GM19239 (cell line): ENCODE measurements at places on chromosomes 1 and 21.

DNA sequence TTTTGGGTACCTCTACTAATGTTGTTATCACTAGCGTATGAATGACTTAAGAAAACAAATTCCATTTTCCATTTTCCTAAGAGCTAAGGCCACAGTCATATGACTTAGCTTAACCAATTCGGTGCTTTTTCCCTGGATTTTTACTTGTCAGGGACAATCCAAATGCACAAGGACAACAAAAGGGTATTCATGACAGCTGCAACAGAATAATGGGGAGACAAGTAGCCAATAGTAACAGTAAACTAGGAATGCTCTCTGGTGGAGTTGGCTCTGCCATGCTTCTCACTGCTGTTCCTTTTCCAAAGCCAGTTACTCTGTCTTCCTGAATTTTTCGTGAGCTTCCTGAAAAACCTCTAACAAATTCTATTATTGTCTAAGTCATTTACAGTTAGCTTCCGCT lies 52.9 kb downstream of the LRRIQ3 start:
- no peak for DNase-seq

- no peak for DNase-seq
These were observed 235.3 kb upstream of the ESRRG start for GRCh38 chr1:216958569-216958968.

- DNase-seq, result no peak
These were observed 10.2 kb downstream of the AADACL4 start for GRCh38 chr1:12654004-12654567.

DNA sequence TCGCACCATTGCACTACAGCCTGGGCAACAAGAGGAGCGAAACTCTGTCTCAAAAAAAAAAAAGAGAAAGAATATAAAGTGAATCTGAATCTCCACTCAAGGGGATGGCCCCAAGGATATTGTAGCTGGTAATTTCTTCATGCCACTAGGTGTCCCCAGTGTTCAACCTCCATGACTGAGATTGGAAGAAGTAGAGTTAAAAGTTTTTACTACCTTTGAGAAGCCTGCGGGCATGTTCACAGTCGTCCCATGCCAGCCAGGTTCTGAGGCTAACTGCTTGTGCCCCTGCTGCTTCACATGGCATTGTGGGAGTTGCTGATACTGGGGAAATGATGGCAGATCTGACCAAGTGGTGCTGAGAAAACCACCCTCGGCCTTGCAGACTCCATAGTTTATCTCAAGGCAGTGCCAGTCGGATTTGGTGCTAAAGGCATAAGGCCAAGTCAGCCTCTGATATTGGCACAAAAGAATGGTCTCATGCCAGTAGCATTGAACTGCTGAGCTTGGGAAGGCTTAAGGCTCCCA lies 10.8 kb upstream of the SHISA4 start:
- DNase-seq, result no peak

DNA sequence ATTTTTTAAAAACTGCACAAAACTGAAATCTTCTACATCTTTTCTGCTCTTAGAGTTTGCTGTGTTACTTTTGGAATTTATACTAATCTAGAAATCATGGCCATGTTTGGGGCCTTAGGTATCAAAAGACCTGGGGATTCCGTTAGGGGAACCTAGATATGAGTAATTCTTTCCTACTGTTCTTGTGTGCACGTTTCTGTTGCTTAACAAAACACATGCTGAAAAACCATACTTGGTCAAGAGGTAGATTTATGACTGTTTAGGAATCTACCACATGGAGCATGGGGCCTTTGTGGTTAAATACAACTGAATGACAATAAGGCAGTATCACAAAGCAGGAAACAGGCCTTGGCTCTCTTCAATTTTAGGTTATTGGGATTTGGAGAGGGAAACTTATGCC lies 291.9 kb upstream of the USP25 start:
- no peak for DNase-seq

DNA sequence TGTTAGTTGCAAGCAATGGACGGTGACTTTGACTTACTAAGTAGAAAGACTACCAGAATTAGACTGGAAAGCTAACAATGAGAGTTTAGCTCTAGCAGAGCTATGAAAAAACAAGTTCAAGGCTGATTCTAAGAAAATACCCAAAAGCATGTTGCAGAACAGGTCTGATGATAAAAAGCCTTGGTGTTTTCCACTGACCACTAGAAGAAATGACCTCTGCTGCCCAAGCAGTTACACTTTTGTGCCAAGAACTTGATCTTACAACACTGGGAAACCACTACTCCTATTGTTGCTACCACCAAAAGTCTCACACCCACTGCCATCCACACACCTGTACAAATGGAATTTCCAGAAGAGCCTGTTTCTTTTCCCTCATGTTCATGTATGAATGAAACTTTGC lies 21.4 kb upstream of the NEK7 start:
- DNase-seq, result no peak

DNA sequence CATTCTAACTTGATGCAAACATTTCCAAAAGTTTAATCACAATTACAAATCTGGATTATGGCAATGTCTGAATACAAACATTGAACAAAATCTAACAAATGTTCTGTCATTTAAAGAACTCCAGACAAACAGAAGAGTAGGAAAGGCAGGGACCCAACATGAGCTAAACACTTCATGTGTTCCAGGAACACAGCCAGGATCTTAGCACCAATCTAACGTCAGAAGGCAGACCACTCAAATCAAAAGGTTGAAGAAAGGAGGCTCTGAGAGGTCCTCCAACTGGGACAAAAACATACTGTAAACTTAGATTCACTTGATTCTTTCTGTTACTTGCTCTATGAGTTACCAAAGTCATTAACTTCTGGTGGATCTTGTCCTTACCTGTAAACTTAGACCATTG lies 374.0 kb downstream of the NEGR1 start:
- DNase-seq, result no peak

- no peak for DNase-seq
These were observed 281.5 kb downstream of the NEGR1 start for GRCh38 chr1:72000809-72001208.

GRCh38 chr1:60436186-60436585 lies 362.6 kb upstream of the C1orf87 start:
- DNase-seq, result no peak

GRCh38 chr1:205448540-205449253 lies 7.1 kb downstream of the BLACAT1 start:
- DNase-seq, result no peak

DNA sequence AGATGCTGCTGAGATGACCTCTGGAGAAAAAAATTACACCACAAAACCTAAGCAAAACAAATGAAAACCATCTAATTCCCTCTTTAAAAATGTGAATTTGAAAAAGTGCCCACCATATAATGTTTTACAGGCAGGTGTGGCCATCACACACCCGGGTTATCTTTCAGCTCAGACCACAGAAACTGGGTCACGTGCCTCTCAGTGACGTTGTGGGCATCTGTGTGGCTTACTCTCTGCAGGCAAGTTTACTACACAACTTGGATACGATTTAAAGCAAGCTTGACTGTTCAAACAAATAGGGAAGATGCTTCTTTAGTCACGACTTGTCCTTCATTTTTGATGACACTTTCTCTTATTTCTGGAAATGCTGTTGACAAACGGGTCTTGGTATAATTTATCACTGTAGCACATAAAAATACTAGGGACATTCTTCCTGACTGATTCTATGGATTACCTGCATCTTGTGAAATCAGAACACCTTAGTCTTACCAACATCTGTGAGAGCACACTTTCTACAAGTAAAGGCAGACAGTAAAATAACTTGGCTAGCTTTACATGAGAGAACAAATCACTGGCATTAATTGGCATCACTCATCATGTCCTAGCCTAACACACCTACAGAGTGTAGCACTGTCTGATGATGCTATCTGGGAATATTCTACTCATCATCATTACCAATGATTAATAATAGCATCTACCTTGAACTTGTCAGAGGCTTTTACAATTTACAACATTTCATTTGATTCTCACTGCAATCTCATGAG lies 89.3 kb upstream of the EDEM3 start:
- DNase-seq, result peak; percentile 41

- no peak for DNase-seq
These were observed 29.6 kb upstream of the SFPQ start for GRCh38 chr1:35222322-35223083.

GRCh38 chr1:70504821-70505193 lies 93.7 kb downstream of the CTH start:
- DNase-seq, result no peak

DNA sequence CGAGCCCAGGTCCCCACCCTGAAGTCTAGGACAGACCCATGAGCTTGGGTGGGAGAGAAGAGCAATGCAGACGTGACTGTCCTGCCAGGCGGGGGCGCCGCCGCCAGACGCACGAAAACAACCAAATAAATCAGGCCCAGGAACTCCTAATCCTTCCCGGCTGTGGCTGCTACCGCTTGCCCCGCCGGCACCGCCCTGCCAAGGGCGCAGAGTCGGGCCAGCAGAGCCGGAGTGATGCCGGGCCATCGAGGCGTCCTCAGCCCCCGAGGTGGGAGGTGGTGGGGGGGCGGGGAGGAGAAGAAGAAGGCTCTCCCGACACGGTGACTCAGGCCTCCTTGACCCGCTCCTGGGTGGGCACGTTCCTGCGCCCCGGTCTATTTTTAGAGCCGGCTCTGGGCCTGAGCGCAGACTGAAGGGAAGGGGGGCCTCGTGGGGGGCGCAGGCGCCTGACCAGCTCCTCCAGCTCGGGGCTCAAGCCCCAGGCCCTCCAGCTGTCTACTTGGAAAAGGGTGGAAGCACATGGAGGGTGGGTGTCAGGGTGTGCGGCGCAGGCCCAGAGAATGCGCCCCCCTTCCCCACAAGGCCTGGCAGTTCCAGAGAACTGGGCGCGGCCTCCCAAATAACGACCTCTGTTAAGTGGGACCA lies 10.7 kb upstream of the COL16A1 start:
- no peak for DNase-seq

DNA sequence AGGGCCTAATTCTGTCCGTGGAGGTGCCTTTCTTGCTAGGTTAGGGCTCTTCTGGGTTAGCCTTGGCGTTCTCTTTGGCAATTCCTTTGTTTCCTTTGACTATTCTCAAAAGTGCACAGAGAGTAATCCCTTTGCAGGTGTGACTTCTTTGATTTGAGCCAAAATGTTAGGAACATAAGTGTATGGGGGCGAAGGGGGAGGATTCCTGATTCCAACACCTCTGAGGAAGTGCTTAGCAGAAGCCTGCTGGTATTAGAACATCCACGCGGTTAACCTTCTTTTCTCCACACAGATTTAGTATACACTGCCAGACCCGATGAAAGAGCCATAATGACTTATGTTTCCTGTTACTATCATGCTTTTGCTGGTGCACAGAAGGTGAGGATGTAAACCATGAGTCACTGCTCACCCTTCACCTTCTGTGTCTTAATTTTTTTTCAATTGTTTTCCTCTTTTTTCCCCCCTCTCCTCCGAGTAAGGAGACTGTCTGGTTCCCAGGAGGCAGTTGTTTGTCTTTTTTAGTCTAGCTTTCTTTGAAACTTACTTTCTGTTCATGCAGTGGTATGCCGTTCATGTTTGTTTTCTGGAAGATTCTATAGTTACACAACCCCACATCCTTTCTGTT lies 48.0 kb downstream of the ACTN2 start:
- DNase-seq, result no peak

- DNase-seq, result no peak
These were observed 54.2 kb downstream of the HSPG2 start for GRCh38 chr1:21882721-21883415.

- DNase-seq, result no peak
These were observed 84.5 kb upstream of the SAMSN1 start for GRCh38 chr21:14630556-14631069.

GRCh38 chr1:178498896-178499675 lies 2.3 kb upstream of the CLEC20A start:
- DNase-seq, result no peak

DNA sequence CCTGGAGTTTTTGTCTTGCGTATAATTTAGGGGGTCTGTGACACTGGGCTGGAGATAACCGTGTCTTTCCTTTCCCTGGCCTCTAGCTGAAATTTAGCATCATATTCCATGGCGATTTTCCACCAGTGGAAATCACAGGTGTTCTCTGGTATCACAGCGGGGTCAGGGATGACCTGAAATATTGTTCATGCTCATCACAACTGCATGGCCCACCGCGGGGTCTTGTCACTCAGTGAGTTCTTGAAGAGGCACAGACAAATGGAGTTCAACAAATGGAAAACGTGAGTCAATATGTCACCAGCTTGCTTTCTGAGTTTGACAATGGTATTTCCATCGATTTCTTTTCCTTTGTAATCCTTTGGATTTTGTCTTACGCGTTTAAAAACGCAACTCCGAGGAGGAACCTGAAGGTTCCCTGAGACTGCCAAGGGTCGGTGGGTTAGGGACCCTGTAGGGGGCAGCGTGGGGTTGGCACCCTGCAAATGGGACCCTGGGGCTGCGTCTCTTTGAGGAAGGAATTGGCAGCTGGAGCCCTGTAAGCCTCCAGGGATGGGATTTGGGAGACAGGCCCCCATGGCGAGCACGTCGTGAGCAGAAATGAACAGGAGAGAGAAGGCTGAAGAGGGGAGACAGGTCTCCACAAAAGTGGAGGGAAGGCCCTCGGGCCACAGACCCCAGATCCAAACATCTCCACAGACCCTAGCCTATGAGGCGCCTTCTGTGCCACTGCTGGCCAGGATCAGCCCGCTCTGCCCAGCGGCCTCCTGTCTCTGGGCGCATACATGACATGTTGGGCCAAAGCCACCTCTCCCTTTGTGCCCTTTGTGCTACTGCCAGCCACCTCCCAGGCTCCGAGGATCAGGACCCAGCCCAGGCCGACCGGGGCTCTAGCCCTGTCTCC lies 32.1 kb upstream of the RUNX3 start:
- DNase-seq, result no peak

GRCh38 chr21:46199436-46200373 lies 15.4 kb upstream of the SPATC1L start:
- no peak for DNase-seq

GRCh38 chr1:75725861-75726361 lies 1.4 kb downstream of the ACADM start:
- no peak for DNase-seq

DNA sequence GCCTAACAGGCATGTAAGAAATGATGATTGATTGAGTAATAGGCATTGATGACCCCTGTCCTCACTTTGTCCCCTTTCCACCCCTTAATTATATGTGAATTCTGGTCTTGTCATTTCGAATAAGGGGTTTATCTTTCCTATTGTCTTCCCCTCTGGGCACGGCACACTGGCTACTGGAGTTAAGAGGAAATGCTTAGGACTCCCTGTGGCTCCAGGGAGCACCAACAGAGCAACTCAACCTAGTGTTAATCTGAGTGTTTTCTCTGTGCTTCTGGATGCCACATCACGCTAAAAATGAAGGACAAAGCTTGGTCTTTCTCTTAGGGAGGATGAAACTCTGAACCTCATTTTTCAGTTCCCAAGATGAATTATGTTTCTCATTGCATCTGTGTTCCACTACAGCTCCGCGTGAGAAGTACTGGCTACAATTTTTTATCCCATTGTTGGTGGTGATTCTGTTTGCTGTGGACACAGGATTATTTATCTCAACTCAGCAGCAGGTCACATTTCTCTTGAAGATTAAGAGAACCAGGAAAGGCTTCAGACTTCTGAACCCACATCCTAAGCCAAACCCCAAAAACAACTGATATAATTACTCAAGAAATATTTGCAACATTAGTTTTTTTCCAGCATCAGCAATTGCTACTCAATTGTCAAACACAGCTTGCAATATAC lies 5.3 kb downstream of the FCER1A start:
- DNase-seq, result no peak
